ENCODE measurements at places on chromosomes 2 and 18. TPM values are rescaled to one million over a fixed set of nuclear protein-coding genes. Genes with fewer than 3 reads are reported as not detected.

The ASXL3 gene
- total RNA-seq: 0.96 TPM

- H3K4me1 ChIP-seq: no peaks in the 10 kb centered on the region
- H3K27ac ChIP-seq: no peak overlapping the region
- no peaks in the 10 kb centered on the region for H3K27me3 ChIP-seq
- DNase-seq: no peak
These were observed 138.9 kb upstream of the NRP2 start for GRCh38 chr2:205543262-205543843.

The STON1 gene
- 21.7 TPM for total RNA-seq

The NT5C1B gene
- total RNA-seq: not detected

The UGT1A10 gene
- not detected for total RNA-seq

Measured in breast epithelium (tissue), 4 donors.